ENCODE measurements at places on chromosomes 3 and 15. TPM values are rescaled to one million over a fixed set of nuclear protein-coding genes. Genes with fewer than 3 reads are reported as not detected.

DNA sequence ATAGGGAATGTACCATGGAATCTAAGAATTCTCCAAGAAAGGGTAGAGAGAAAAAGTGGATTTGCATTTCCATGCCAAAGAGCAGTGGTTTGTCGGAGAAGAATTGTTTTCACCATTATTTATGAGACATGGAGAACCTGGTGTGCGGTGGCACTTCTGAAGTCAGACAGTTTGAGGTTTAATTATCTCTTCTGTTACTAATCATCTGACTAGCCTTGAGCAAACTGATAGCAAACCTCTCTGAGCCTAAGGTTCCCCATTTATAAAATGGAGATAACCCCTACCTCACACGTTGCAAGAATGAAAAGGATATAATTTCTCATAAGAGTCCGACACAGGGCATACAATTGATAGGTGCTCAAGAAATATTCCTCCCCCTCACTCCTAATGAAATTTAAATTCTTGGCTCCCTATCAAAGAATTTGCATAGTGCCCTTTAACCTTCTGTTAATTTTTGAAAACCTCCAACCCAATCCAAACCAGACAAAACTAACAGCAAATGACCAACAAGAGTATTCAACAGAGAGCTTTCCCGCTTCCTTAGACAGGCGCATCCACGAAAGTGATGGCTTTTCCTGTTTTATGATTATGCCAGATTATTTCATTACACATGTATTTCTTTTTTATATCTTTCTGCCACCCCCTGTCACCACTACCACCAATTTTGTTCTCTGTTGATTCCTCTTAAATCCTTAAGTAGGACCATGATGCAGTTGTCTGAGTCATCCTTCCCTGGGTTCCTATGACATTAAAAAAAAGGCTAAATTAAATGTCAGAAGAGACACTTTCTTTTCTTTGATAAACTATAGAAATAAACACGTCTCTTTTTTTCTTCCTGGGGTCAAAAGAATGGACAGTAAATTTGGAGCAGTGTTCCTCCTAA is 28.5 kb downstream of the TMEM212 start:
- DNase-seq: no peak

DNA sequence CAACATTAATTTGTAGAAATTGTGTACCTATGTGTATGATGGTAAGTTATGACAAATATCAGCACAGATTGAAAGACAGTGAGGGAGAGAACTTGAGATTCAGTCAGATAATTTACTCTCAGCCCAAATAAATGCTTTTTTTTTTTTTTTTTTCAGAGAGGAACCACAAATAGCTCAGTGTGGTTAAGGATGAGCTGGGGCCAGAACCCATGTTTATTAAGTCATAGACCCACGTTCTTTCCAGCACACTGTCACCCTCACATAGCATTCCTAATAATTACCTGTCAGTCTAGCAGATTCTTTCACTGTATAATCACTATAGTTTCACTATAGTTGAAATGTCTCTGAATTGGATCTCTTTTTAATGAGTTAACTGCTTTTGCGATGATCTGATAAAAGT is 246.1 kb downstream of the ZIC1 start:
- peak; percentile 37 for DNase-seq

- DNase-seq: no peak
These were observed 223.6 kb upstream of the TLE3 start for GRCh38 chr15:70321172-70321819.

DNA sequence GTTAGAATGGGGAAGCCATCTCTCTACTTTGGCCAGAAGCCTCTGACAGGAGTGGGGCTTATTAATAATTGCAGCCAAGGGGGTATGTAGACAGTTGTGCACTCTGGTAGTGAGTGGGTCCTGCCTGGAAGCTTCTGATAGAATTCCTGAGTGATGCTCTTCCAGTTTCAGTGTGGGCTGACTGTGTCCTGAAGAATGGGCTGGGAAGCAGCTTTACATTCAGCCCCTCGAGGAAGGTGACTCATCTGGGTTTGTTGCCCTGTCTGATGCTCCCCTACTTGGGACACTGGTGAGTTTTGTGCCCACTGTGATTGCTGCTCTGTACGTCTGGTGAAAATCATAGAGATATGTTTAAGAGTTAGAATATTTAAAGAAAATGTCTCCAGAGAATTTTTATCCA is 444.7 kb upstream of the RBMS3 start:
- no peak for DNase-seq

GRCh38 chr3:120693439-120694171 is 11.6 kb upstream of the HGD start:
- no peak for DNase-seq

IL5RA gene
- not detected for total RNA-seq

Data from SJCRH30 (cell line).